Glutamatergic neuron (in vitro differentiated cells): ENCODE measurements at places on chromosomes 3 and 15. TPM values are rescaled to one million over a fixed set of nuclear protein-coding genes. Genes with fewer than 3 reads are reported as not detected.

The LRRC15 gene
- total RNA-seq, result not detected

The KBTBD13 gene
- not detected for total RNA-seq

The TMED3 gene
- 32.1 TPM for total RNA-seq

The C2CD4A gene
- 0.20 TPM for total RNA-seq

The PSTPIP1 gene
- 12.4 TPM for total RNA-seq
